HT1080 (cell line): ENCODE measurements at places on chromosomes 1 and 21. TPM values are rescaled to one million over a fixed set of nuclear protein-coding genes. Genes with fewer than 3 reads are reported as not detected.
A peak's percentile ranks its signal among the peaks of the same experiment; 100 is the strongest.

GRCh38 chr1:212179394-212180076, 105.7 kb upstream of the PPP2R5A start:
- peak; percentile 96 for DNase-seq

DNA sequence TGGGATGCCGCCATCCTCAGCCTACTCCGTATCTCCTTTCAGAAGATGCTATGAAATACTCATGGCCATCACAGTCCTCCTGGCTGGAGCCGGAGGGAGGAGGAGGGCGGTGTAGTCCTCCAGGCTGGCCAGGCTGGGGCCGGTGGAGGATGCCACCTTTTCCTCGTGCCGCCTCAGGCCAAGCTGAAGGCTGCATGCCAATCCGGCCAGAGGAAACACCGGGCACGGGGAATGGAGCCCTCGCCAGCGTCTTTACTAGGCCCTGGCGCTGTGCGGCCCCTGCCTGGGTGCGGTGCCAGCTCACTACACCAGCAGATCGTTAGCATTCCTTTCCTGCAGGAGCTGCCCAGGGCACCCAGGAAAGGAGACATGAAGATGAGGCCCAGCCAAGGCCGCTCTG, 70.1 kb downstream of the CASZ1 start:
- no peak for DNase-seq

DNA sequence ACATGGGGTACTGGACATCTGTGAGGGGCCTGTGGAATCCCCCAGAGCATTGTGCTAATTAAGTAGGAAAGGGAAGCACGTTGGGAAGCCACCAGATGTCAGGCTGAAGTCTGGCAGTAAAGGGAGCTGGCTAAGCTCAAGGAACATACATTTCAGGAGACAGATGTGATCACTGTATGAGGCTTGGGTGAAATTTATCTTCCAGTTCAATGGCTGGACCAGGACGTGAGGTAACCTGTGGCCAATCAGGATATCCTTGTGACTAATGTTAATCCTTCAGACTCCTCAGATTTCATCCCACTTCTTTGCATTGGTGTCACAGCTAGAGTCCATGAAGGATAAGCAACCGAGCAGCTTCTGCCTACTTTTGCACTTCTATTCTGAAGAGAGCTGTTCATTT, 110.2 kb upstream of the APP start:
- peak; percentile 30 for DNase-seq

- no peak for DNase-seq
These were observed 13.1 kb downstream of the GPSM2 start for GRCh38 chr1:108889706-108890384.

GRCh38 chr1:153771261-153771660, 3.9 kb upstream of the SLC27A3 start:
- DNase-seq, result no peak

PIGR gene
- total RNA-seq, result 0.13 TPM in 1 of 2 replicates, not detected in the other

DNA sequence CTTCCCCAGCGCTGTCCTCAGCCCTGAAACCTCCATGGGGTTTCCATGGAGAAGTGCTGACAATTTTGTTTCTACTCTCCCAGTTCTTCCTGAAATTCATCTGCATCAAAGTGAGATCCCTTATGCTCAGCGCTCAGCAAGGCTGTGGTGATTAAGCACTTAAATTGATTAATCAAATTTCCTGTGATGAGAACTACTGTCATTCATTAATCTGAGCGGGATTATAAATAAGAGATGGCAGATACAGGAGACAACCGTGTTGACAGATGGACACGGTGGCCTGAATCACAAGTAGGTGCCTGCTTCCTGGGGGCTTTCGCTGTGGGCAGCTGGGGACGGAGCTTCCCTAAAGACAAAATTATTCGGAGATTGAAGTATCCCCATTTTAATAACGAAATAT, 329.1 kb upstream of the VAMP3 start:
- DNase-seq, result no peak
